Right lung (tissue), 10 donors: ENCODE measurements at places on chromosomes 5 and 9. TPM values are rescaled to one million over a fixed set of nuclear protein-coding genes. Genes with fewer than 3 reads are reported as not detected.

NR5A1 gene
- polyA plus RNA-seq: not detected

DNA sequence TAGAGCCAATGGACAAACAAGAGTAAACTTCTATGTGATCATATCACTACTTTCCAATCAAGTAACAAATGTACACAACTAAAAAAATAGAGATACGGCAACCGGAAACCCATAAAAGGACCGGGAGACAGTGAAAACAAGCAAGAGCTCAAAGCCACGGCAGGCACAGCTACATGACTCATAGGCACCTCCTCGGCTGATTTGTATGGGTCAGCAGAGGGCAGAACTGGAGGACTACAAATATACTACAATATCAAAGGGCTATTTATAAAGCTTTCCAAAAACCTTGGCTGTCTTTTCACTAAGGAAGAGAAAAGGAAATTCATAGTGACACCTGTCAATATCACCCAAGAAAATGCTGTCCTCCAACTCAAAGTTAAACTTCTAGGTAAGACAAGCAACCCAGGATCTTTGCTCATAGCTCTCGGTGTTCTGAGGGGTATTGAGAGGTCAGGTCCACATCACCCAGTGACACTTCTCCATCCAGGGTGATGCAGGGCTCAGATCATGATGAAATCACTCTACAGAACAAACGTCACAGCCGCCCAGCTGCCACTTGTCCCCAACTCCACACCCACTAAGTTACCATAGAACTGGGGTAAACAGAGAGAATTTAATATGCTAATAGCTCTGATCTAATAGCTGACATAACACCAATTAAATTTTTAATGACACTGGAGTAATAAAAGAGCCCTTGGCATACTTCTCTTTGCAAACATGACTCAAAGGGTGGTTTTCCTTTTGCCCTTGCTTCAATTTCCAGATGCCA lies 41.3 kb downstream of the PFDN1 start:
- no peak for DNase-seq

- DNase-seq: no peak
Measured at GRCh38 chr9:89969881-89970639, 365.2 kb downstream of the GADD45G start.

- no peak for DNase-seq
Measured at GRCh38 chr5:6674421-6674820, 38.8 kb upstream of the TENT4A start.

DNA sequence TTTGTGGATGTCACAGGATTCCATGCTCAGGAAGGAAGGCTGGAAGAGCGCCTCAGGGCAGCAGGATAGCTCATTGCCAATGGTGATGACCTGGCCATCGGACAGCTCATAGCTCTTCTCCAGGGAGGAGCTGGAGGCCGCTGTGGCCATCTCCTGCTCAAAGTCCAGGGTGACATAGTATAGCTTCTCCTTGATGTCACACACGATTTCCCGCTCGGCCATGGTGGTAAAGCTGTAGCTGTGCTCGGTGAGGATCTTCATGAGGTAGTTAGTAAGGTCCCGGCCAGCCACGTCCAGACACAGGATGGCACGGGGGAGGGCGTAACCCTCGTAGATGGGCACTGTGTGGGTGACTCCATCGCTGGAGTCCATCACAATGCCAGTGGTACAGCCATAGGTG lies 24.3 kb upstream of the RAPGEF6 start:
- no peak for DNase-seq

STKLD1 gene
- polyA plus RNA-seq: 3.8 TPM

GRCh38 chr5:163360656-163361055 lies 76.7 kb upstream of the CCNG1 start:
- DNase-seq: no peak

GRCh38 chr5:173771121-173771724 lies 116.9 kb upstream of the CPEB4 start:
- DNase-seq: no peak

DNA sequence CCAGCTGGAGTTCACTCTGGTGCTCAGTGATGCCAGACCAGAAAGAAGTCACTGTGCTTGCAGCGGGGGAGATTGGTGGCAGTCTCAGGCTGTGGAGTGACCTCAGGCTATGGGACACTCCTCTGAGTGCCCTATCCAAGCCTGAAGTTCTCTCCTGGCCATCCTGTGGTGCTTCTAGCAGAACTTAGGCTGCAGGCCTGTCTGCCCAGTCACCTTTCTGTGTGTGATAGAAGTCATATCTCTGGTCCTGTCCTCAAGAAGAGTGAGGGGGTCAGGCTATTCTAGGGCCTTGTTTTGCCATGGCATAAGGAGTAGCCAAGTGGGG lies 9.3 kb downstream of the PDLIM4 start:
- no peak for DNase-seq

DMRT2 gene
- 0.12 TPM for polyA plus RNA-seq

- DNase-seq: no peak
Measured at GRCh38 chr5:56490971-56491468, 257.9 kb upstream of the ANKRD55 start.

GRCh38 chr5:19547640-19548039 lies 440.4 kb downstream of the CDH18 start:
- peak; percentile 27 for DNase-seq

GRCh38 chr5:180623411-180623834 lies 26.0 kb downstream of the FLT4 start:
- no peak for DNase-seq

GRCh38 chr9:70411930-70412831 lies 2.3 kb downstream of the KLF9 start:
- DNase-seq: no peak

- DNase-seq: no peak
Measured at GRCh38 chr5:96763026-96763425, 44.7 kb downstream of the ERAP1 start.

GRCh38 chr5:160643616-160644240 lies 208.3 kb downstream of the ATP10B start:
- DNase-seq: no peak

DNA sequence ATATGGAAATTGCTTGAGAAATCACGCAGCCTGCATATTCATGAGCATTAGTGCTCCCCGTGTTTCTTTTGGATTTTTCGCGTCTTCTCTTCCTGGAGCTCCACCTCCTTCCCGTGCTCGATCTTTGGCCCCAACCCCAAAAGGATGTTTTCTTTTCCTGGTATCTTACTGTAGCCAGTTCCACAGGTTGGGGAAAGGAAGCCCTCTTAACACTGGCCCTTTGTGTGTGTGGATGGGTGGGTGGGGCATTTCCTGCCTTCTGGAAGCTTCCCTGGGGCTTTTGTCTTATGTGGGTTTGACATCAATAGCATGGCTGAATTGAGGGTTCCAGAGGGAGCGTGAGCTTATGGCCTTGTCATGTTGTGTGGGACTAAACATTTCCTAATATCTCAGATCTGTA lies 21.9 kb downstream of the STXBP1 start:
- no peak for DNase-seq

C6 gene
- 2.5 TPM for polyA plus RNA-seq

LHX3 gene
- not detected for polyA plus RNA-seq

DNA sequence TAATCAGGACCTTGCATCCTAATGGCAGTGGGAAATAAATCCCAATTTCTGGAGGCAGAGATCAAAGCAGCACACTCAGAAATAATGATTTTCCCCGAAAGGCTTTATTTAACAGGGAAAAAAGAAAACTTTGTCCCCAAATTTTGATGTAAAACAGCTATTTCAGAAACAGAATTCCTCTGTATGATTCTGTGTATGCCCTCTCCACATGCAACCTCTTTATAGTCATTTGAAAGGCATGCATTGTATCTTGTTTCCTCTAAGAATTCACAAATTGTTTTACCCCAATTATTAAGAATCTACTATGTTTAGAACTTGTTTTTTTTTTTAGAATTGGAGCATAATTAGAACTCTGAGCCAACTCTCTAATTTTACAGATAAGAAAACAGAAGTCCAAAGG lies 2.7 kb upstream of the PTAR1 start:
- DNase-seq: no peak

- no peak for DNase-seq
Measured at GRCh38 chr5:164799391-164799790, 1294.0 kb downstream of the MAT2B start.

- no peak for DNase-seq
Measured at GRCh38 chr9:37957664-37957953, 53.7 kb upstream of the SLC25A51 start.

GLDC gene
- polyA plus RNA-seq: 2.2 TPM

KCNT1 gene
- 0.90 TPM for polyA plus RNA-seq

GRCh38 chr9:17065062-17065461 lies 69.8 kb upstream of the CNTLN start:
- no peak for DNase-seq

- DNase-seq: no peak
Measured at GRCh38 chr9:97594381-97594921, 38.7 kb downstream of the TSTD2 start.

DNA sequence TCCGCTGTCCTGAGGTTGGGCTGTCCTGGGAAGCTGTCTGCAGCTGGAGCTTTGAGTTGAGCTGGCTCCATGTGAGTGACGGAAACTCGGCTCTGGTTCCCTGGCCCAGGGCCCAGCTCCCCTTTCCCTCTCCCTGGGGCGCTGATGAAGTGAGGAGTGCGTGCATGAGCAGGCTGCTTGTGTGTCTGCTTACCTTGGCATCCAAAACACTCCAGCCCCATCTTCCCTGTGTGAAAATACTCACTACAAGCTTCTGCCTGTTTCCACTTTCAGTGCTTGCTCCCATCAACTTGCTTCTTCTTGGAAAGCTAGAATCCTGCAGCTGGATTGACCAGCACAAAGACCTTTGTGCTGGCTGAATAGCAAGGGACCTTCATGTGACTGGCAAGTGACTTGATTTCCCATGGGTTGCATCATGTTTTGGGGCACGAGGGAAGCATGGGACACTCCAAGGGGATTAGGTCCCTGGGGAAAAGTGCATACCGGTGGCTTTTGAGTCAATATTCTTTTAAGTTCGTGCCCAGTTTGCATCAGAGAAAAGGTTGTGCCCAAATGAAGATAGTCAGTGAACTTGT lies 198.1 kb downstream of the GADD45G start:
- DNase-seq: peak; percentile 51

PIP5KL1 gene
- 3.4 TPM for polyA plus RNA-seq

TAF1L gene
- polyA plus RNA-seq: 0.09 TPM

GRCh38 chr9:122220673-122221182 lies 8.0 kb downstream of the LHX6 start:
- no peak for DNase-seq

GRCh38 chr5:177320879-177321278 lies 9.2 kb upstream of the MXD3 start:
- DNase-seq: no peak
